OCI-LY7 (cell line): ENCODE measurements at places on chromosomes 4 and X. TPM values are rescaled to one million over a fixed set of nuclear protein-coding genes. Genes with fewer than 3 reads are reported as not detected.

XK gene
- 0.70 and 0.89 TPM in 2 replicates for total RNA-seq

ARR3 gene
- total RNA-seq, result not detected in 2 replicates

FMR1NB gene
- not detected in 2 replicates for total RNA-seq

EDA2R gene
- total RNA-seq, result 3.7 and 4.8 TPM in 2 replicates

DNA sequence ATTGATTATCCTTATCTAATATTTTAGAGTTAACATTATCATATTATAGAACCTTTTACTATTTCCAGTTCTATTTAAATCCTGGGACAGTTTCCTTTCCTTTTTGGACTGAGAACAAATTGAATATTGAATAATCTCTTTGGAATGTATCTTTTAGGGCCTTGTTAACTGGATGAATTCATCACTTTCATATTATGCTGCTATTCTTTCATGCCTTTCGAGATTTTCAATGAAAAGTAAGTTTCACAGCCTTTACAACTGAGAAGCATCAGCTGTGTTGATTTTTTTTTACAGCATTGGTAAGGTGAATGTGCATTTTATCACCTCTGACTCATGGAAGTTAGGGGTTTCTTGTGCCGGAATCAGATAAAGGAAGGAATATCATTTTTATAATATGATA lies 39.6 kb downstream of the PDLIM5 start:
- no peak for DNase-seq

DNA sequence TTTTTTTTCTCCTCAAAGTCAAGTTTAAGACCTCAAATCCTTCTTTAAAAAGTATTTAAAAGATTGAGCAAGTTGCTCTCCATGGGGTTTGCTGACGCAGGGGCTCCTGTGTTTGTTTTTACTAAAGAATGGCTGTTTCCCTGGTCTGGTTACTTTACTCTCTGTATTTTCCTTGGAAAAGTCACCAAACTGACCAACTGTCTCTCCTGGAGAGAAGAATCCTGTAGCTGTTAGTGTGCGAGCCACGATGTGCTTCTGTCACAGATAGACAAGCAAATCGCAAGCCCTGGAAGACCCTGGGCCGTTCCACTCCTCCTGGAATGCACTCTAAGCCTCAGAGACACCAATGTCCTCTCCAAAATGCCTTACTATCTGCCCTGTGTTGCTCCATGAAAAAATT lies 212.1 kb downstream of the CHIC2 start:
- DNase-seq, result no peak

DNA sequence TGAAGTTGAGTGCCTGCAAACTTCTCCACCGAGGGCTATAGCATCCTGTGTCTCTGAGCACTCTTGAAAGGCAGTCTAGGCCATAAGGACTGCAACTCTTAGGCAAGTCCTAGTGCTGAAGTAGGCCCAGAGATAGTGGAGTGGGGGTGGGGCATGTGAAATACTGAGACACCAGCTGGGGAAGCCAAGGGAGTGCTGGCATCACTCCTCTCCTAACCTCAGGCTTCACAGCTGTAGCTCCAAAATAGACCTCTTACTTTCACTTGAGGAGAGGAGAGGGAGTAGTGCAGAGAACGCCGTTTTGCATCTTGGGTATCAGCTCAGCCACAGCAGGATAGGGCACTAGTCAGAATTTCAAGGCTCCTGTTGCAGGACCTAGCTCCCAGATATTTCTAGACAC lies 56.2 kb upstream of the CYSLTR1 start:
- DNase-seq, result no peak

MPP1 gene
- total RNA-seq, result 1.2 and 2.6 TPM in 2 replicates

GRCh38 chrX:42748067-42748850 lies 29.7 kb downstream of the PPP1R2C start:
- no peak for DNase-seq

DNA sequence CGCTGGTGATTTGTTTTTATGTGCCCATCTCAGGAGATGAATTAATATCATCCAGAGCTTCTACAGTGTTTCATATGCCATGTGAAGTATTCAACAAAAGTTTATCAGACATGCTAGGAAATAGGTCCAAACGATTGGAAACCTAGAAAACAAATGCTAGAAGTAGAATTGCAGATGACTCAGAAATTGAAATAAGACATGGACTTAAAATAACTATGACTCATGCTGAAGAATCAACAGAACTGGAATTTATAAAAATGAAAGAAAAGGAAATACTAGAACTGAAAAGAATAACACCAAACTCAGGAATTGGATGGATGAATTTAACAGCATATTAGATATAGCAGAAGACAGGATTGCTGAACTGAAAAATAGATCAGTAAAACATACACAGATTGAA lies 172.7 kb upstream of the GIMD1 start:
- DNase-seq, result no peak

- peak; percentile 70 for DNase-seq
Measured at GRCh38 chr4:1009542-1010394, 1.7 kb upstream of the FGFRL1 start.
